ENCODE measurements at places on chromosomes 12 and 14.

- no peak for DNase-seq
These were observed 346.2 kb upstream of the PRICKLE1 start for GRCh38 chr12:42935756-42936155.

DNA sequence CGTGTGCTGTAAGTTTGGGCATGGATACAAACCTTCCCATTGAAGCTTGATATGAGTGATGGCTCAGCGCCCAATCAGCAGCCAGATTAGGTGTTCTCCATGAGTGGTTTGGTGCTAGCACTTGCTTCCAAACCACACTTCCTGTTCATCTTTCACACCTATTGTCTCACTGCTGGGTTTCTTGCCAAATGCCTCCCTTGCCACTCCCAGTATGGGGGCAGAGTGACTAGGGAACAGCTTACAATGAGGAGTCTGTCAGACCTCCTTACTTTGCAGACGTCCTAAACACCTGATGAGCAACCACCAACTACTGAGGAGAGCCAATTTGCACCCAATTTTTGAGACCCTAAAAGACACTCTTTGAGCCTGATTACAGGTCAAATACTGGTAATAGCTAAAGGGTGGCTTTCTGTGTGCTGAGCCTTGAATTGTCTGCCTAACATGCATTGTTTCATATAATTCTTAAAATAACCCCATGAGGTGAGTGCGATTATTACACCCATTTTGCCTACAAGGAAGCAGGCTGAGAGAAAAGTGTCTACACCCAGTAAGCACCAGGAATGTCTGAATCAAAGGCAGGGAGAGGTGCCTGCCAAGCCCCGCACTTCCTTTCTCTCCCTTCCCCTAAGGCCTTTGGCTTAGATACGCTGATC, 48.4 kb upstream of the FOS start:
- peak; percentile 87 for DNase-seq

GRCh38 chr14:75562489-75562888, 15.9 kb upstream of the FLVCR2 start:
- no peak for DNase-seq

DNA sequence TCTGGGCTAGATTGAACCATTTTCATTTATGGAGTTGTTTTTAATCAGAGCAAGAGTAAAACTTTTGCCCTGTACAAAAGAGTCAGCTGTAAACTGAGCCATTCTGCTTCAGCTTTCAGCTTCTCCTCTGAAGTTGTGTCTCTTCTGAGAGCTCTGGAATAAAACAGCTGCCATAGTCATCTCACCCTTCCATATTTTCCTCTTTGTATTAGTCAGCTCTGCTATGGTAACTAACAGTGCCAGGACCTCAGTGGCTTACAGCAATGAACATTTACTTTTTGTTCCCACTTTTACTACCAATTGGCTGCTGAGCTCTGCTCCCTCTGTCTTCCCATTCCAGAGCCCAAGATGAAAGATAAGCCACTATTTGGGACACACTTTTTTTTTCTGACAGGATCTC, 178.5 kb downstream of the DAD1 start:
- no peak for DNase-seq

- peak; percentile 32 for DNase-seq
These were observed 10.9 kb downstream of the NOC4L start for GRCh38 chr12:132154941-132155770.

DNA sequence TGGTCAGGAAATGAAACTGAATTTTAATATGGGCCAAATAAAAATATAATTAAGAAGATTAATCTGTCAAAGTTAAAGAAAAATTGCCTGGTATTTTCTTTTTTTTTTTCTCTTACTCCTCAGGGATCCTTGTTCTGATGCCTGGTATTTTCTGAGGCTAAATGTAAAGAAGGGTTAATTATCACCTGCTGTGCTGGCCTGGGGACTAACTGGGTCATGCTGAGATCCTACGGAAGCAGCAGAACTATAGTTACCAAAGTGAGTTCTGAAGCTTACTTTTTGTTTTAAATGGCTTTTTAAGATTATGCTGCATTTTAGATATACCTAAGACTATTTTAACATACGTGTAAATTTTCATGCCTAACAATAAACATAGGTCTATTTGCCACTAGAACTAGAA, 23.3 kb downstream of the ZC2HC1C start:
- no peak for DNase-seq
